WTC11 (cell line): ENCODE measurements at places on chromosomes 2 and 18.
A peak's percentile ranks its signal among the peaks of the same experiment; 100 is the strongest.

DNA sequence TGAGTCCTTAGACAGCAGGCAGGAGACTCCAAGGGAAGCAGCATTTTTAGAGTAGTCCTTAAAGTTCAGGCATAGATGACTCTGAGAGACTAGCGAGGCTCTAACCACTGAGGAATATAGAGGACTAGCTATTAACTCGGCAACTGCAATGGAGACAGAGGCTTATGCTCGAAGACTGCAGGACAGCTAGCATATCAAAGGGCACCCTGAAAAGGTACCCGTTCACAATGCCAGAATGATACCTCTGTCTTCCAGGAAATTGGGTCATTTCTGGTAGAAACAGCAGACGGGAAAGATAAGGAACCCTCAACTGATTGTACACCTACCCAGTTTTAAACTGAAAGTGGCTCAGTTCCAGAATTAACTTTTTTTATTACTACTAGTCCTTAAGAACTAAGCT, 1204.0 kb upstream of the ZEB2 start:
- 0 out of 2 replicates have a peak, but pooled peaks cover 2% of the 10 kb centered on the region for H3K4me1 ChIP-seq
- no peak for DNase-seq
- H3K36me3 ChIP-seq = peaks cover 8% of the 10 kb centered on the region
- H3K27me3 ChIP-seq = no peaks in the 10 kb centered on the region
- H3K27ac ChIP-seq = no peak overlapping the region

DNA sequence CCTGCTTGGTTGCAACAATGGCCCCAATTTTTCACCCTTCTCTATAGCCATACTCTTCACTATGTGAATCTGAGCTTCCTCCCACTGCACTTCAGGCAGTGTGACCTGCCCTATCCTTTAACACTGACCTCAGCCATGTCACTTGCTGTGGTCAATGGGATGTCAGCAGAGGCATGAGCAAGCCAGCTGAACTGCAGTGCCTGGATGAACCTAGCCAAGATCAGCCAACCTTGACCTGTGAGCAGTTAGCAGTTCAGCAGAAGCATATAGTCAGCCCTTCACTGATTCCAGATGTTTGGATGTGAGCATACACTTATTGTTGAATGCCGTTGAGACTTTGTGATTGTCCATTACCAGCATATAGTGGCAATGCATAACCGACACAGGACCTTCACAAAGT, 63.4 kb upstream of the BOD1L2 start:
- H3K27ac ChIP-seq = no peak overlapping the region
- H3K36me3 ChIP-seq = peaks cover 12% of the 10 kb centered on the region
- H3K4me1 ChIP-seq = peaks cover 38% of the 10 kb centered on the region

- H3K4me3 ChIP-seq = no peak overlapping the region
- no peaks in the 10 kb centered on the region for H3K36me3 ChIP-seq
- DNase-seq = no peak
- H3K27ac ChIP-seq = no peak overlapping the region
- H3K4me1 ChIP-seq = no peaks in the 10 kb centered on the region
- H3K27me3 ChIP-seq = no peaks in the 10 kb centered on the region
These were observed 11.8 kb upstream of the CDC42EP3 start for GRCh38 chr2:37683241-37683640.

DNA sequence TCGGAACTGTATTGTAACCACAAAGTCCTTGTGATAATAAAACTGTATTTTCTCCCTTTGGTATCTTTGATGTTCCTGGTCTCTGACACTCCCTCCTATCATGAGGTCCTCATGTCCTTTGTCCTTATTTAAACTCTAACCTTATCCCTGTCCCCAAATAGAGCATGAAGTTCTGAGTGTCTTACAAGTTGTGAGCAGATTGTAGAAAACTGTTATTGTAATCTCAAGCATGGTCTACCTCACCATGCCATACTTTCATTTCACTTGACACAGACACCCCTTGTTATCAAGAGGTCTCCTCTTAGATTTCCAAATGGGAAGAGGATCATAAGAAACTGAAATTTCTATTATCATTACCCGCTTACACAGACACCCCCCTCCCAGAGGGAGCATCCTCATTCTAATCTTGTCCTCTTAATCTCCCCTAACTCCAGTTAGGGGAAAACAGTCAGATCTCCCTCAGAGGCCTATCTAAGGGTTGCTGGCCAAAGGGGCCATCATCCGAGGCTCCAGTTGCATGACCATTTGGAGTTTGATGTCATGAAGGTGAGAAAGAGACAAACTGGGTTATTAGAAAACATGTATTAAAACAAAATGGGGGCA, 29.0 kb downstream of the MYO3B start:
- H3K27me3 ChIP-seq = peaks cover 6% of the 10 kb centered on the region
- peaks cover 49% of the 10 kb centered on the region for H3K36me3 ChIP-seq
- H3K4me1 ChIP-seq = peaks cover 7% of the 10 kb centered on the region; the same call in 1 of the 2 replicates
- H3K27ac ChIP-seq = no peak overlapping the region
- no peak overlapping the region for H3K4me3 ChIP-seq

- no peak overlapping the region for H3K27ac ChIP-seq
- H3K27me3 ChIP-seq = no peaks in the 10 kb centered on the region
- H3K4me1 ChIP-seq = peaks cover 26% of the 10 kb centered on the region
- DNase-seq = no peak
- peaks cover 3% of the 10 kb centered on the region; the same call in 1 of the 2 replicates for H3K36me3 ChIP-seq
- no peak overlapping the region for H3K4me3 ChIP-seq
These were observed 50.9 kb upstream of the CD226 start for GRCh38 chr18:69998523-69998987.

- H3K36me3 ChIP-seq = peaks cover 12% of the 10 kb centered on the region
- H3K4me1 ChIP-seq = peaks cover 39% of the 10 kb centered on the region
- no peak for DNase-seq
- no peaks in the 10 kb centered on the region for H3K27me3 ChIP-seq
These were observed 44.0 kb downstream of the KLF7 start for GRCh38 chr2:207121784-207122183.

DNA sequence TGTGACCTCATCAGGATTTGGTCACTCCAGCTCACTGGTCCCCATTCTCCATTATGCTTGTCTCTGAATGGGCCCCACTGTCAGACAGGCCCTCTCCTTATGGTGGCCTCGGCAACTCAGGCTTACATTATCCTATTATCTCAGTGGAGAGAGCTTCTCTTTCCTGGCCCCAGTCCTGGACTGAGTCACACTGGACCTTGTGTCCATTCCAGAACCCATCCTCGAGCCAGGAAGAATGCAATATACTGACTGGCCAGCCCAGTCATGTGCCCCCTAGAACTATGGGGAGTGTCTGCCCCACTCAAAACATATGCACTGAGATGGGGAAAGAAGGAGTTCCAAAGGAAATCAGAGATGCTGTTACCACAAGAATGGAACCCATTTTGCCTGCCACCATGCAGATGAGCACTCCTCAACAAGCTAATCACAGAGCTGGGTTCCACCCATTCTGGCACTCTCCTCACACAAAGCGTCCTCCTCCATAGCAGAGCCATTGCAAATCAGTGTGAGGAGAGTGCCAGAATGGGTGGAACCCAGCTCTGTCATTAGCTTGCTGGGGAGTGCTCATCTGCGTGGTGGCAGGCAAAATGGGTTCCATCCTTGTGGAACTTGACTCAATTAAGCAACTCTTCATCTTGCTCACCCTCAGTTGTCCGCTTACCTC, 71.9 kb downstream of the CHRNA1 start:
- no peak overlapping the region for H3K4me3 ChIP-seq
- no peak for DNase-seq
- no peak overlapping the region for H3K27ac ChIP-seq
- H3K36me3 ChIP-seq = no peaks in the 10 kb centered on the region

DNA sequence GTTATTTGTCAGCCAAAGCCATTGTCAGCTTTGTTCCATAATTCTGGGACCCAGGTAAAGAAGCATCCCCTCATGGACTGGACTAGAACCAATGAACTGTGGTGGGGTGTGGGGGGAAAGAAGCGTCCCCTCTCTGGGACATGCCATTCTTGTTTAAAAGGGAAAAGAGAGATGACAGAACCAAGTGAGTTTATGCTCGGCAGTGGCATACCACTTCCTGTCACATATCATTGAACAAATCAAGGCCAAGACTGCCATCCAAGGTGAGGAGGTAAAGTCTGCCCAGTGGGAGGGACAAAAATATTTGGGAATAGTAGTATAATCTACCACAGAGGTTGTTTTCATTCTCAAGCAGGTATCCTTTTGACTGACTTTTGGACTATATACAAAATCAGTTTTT, 4.7 kb upstream of the GLS start:
- no peaks in the 10 kb centered on the region; the same call in 1 of the 2 replicates for H3K36me3 ChIP-seq
- peaks cover 14% of the 10 kb centered on the region for H3K4me1 ChIP-seq

- no peak overlapping the region for H3K27ac ChIP-seq
- peaks cover 22% of the 10 kb centered on the region for H3K36me3 ChIP-seq
- DNase-seq = peak; percentile 42
- H3K27me3 ChIP-seq = no peaks in the 10 kb centered on the region
- H3K4me3 ChIP-seq = peak overlapping the region; percentile 82
These were observed 567 bp downstream of the PCYOX1 start for GRCh38 chr2:70258532-70258875.

GRCh38 chr2:27708666-27709065, 45.0 kb downstream of the SLC4A1AP start:
- no peak overlapping the region for H3K27ac ChIP-seq
- no peak for DNase-seq
- H3K4me3 ChIP-seq = no peak overlapping the region
- no peaks in the 10 kb centered on the region for H3K36me3 ChIP-seq

DNA sequence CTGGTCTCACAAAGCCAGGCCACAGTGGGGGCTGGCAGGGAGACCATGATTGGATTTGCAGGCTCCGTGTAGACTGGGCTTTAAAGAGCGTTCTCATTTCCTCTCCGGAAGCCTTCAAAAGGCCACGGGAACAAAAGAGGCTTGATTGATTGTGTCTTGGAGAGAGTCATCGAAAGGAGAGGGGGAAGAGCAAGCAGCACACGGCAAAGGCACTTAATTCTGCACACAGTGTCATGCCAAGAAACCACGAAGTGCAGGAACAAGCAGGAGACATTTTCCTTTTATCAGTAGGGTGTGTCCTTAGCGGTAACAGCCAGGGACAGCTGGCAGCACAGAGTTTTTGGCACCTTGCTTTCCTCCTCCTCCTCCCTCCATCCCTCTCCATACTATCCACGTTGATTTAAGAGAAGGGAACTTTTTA, 47.7 kb downstream of the GLI2 start:
- DNase-seq = no peak
- no peaks in the 10 kb centered on the region for H3K36me3 ChIP-seq
- H3K27me3 ChIP-seq = no peaks in the 10 kb centered on the region
- 0 out of 2 replicates have a peak overlapping the region, but pooled peaks have one; percentile 0 for H3K4me3 ChIP-seq
- H3K27ac ChIP-seq = 0 out of 2 replicates have a peak overlapping the region, but pooled peaks have one; percentile 1

GRCh38 chr2:42787788-42788477, 4.5 kb downstream of the HAAO start:
- no peak overlapping the region for H3K4me3 ChIP-seq
- no peak for DNase-seq
- no peak overlapping the region for H3K27ac ChIP-seq
- H3K27me3 ChIP-seq = peaks cover 14% of the 10 kb centered on the region

DNA sequence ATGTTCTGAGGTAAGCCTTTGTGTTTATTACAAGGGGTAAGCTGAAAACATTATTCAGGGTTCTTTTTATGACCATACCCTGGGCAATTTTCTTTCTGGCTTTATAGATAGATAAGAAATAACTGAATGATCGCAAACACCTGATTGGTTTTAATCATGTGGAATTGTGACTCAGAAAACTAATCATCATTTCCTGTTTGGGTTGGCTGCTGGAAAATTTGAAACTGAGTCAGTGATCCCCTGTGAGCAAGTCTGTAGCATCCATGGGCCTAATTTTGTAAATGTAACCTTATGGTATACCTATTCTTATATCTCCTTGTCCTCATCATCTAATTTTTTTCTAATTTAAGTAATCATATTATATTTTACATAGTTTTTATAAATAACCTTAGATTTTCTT, 34.3 kb downstream of the CCDC68 start:
- no peak overlapping the region for H3K4me3 ChIP-seq
- no peak overlapping the region for H3K27ac ChIP-seq
- no peaks in the 10 kb centered on the region for H3K27me3 ChIP-seq
- no peak for DNase-seq
- H3K36me3 ChIP-seq = no peaks in the 10 kb centered on the region

DNA sequence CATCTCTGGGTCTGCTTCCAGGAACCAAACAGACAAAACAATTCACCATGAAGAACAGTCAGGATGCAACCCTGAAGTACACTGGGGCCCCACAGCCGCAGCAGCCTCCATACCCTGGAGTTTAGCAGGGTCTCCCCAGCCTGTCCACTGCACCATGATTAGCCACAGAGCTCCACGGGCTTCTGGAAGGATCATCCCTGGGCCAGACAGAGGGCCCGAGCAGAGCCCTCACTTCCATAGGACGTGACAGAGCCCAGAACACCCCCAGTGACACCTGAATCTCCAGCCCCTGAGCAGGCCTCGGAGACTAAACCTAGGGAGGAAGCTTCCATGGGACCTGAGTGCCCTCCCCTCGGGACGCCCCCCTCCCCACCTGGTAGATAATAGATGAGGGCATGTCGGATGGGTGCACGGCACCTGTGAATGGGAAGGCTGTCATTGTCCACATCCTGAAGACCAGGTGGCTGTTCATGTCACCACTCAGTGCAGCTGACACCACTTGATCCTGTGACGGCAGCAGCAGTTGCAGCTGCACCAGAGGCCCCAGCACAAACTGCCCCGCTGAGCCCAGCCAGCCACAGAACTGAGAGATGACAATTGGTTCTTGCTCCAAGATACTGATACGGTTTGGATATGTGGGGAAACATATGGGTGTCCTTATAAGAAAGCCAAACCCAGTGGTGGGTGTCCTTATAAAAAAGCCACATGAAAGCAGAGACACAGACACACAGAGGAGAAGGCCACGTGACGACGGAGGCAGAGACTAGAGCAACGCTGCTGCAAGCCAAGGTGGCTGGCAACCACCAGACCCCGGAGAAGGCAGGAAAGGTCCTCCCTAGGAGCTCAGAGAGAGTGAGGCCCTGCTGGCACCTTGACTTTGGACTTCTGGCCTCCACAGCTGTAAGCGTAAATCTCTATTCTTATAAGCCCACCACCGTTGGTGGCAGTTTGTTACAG, 23.2 kb downstream of the KIF1A start:
- no peaks in the 10 kb centered on the region for H3K27me3 ChIP-seq
- no peak overlapping the region for H3K4me3 ChIP-seq
- H3K27ac ChIP-seq = peak overlapping the region; percentile 65; the same call in 1 of the 2 replicates
- DNase-seq = no peak
- H3K4me1 ChIP-seq = peaks cover 23% of the 10 kb centered on the region

- DNase-seq = no peak
- H3K27me3 ChIP-seq = no peaks in the 10 kb centered on the region
- H3K4me1 ChIP-seq = peaks cover 27% of the 10 kb centered on the region
- H3K4me3 ChIP-seq = no peak overlapping the region
- H3K27ac ChIP-seq = peak overlapping the region; percentile 34; the same call in 1 of the 2 replicates
These were observed 85.8 kb downstream of the CERS6 start for GRCh38 chr2:168541858-168542257.

DNA sequence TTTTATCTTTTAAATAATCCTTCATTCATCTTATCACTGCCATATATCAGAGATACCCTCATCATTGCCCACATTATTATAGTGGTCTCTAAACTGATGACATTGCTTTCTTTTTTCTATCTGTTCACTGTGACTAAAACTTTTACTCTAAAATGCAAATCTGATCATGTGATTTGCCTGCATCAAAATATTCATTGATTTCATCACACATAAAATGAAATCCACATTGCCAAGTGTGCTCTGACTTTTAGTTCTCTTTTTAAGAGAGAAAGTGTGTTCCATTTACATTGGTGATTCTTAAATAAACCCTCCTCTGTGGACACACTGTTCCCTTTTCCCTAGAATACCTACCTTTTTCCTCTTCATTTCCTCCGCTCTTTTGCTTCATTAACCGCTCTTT, 7.5 kb downstream of the REL start:
- no peaks in the 10 kb centered on the region; the same call in 1 of the 2 replicates for H3K27me3 ChIP-seq
- no peaks in the 10 kb centered on the region for H3K36me3 ChIP-seq
- no peak overlapping the region for H3K4me3 ChIP-seq
- H3K4me1 ChIP-seq = peaks cover 18% of the 10 kb centered on the region

- H3K36me3 ChIP-seq = no peaks in the 10 kb centered on the region; the same call in 1 of the 2 replicates
- DNase-seq = peak; percentile 82
- H3K4me1 ChIP-seq = peaks cover 70% of the 10 kb centered on the region
These were observed 4.3 kb upstream of the ASIC4 start for GRCh38 chr2:219509780-219510511.
